ENCODE measurements at places on chromosomes 3 and 15.

GRCh38 chr3:9130345-9131305, 118.8 kb downstream of the SRGAP3 start:
- no peak for DNase-seq

GRCh38 chr3:78924711-78925110, 843.1 kb downstream of the ROBO1 start:
- no peak for DNase-seq

- DNase-seq, result no peak
Measured at GRCh38 chr3:5133239-5134018, 11.3 kb downstream of the ARL8B start.

GRCh38 chr3:119288669-119289403, 5.3 kb upstream of the ARHGAP31 start:
- no peak for DNase-seq

DNA sequence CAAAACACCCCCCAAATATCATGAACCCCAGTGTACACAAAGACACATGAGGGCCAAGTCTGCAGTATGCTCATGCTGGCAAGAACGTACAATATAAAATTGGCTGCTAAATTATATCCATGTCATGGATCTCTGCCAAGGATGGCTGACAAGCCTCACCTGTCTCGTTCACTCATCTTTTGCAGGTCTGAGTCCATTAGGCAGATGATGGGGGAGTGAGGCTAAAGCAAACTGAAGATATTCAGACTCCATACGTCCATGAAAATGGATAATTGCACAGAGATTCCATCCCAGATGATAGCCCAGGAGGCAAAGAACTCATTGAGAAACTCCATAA, 122.3 kb upstream of the PTPRG start:
- no peak for DNase-seq

GRCh38 chr3:3798631-3799113, 559 bp upstream of the LRRN1 start:
- DNase-seq, result no peak

- no peak for DNase-seq
Measured at GRCh38 chr3:67383379-67383778, 271.0 kb downstream of the SUCLG2 start.

GRCh38 chr3:133797396-133798105, 8.1 kb upstream of the SRPRB start:
- no peak for DNase-seq

DNA sequence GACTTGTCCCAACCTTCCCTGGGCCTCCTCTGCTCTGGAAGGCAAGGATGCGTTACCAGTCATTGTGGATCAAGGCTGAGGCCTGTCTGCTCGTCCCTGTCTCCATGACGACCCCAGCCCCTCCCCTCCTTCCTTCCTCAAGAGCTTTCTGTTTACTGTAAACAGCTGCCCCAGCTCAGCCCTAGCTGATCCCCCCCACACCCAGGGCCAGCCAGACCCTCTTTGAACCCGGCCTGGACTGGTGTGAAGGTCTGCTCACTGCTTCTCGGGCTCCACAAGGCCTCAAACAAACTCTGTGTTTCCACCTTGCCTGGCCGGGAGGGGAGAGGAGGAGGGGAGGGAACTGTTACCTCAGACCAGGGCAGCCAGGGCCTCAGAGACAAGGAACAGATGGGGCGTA, 16.9 kb downstream of the VPS18 start:
- DNase-seq, result no peak

GRCh38 chr15:101613130-101614000, 38.8 kb downstream of the TM2D3 start:
- DNase-seq, result no peak

DNA sequence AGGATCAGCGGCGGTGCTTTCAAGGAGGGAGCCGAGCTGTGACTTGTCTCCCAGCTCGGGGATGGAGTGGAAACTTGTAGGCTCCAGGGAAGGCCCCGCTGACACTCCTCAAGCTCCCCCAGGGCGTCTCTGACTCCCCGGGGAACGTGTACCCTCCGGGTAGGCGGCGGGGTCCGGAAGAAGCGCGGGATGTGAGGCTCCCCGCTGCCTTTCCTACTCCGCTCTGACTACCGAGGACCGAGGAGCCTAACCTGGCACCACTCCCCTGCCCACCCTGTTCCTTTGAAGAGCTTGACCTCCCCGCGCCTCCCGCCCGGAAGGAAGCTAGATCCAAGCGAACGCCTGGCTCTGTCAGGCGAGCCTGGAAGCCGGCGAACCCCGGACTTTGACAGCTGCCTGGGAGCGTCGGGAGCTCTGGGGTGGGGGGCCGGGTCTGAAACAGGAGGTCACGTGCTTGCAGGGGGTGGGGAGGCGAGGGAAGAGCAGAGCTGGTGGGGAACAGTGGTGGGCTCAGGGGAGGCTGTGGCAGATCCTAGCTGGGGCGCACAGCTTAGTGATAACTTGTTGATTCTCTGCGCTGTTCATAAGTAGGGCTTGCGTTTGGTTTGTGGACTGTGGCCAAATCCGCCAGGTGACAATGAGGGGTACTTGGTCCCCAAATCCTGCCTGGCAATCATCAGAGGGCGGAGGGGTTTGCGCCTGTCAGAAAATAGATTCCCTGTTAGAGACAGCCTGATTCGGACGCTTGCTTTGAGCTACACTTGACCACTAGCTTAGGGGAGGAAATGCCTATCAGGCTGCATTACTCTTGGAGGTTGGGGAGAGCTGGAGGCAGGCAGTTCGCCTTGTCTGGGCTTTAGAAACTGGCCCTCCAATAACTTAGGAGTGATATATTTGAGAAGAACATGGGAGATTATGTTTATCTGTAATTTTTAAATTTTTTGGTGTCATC, 1.2 kb downstream of the CLSTN2 start:
- DNase-seq, result no peak

- DNase-seq, result no peak
Measured at GRCh38 chr3:122992676-122993075, 34.9 kb downstream of the SEMA5B start.

DNA sequence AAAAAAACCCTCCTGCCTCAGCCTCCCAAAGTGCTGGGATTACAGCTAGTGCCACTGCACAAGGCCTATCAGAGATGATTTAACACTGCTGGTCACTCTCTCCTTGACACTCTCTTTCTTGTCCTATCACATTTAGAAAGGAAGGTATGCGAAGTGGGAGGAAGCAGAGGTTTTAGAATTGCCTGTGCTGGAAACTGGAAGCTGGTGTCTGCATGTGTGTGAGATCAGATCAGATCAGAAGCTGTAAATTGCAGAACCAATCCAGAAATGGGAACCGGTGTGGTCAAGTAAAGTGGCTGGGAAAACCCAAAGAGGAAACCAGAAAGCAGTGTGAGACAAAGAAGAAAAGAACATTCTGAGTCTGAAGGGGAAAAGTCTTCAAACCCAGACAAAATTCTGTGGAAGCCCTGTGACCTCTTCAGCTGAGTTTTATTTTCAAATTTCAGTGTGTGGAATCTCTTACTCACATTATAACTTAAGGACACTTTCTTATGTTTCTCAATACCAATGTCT, 2.8 kb downstream of the EFHB start:
- DNase-seq, result no peak

- DNase-seq, result no peak
Measured at GRCh38 chr3:66479532-66479947, 21.3 kb downstream of the LRIG1 start.

- DNase-seq, result no peak
Measured at GRCh38 chr15:60394689-60395097, 3.1 kb downstream of the ANXA2 start.

DNA sequence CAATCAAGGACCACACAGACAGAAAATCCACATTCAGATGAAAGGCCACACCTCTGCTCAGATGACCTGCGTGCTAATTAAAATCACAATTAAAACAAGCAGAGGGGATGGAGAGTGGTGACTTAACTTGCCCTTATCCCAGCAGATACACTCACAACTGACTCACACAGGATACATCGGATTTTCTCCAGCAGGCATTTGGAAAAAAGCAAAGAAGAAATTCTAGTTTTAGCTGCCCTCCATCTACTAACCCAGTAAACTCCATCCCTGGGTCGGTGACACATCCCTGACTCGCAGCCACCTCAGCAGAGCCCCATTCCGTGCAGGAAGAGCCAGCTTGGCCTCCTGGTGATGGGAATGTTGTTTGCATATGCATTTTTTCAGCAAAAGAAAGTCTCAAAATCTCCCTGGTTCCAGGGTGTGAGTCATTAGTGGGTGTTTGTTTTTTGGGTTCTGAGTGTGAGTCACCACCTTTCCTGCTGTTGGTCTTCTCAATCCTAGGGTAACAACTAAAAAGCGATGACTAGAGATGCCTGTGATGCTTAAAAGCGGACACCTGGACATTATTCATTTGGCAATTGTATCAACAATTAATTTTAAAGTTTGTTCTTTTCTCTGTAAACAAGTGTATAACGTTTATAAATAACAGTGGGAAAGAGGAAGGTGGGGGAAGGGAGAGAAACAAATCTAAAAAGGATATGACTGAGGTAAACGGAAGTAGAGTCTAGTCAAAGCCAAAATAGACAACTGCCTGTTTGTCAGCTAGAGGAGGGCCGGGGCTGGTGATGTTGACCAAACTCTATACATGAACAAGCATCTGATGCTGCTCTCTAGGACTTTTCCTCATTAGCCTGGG, 49.8 kb upstream of the SLC4A7 start:
- DNase-seq, result peak; percentile 98

DNA sequence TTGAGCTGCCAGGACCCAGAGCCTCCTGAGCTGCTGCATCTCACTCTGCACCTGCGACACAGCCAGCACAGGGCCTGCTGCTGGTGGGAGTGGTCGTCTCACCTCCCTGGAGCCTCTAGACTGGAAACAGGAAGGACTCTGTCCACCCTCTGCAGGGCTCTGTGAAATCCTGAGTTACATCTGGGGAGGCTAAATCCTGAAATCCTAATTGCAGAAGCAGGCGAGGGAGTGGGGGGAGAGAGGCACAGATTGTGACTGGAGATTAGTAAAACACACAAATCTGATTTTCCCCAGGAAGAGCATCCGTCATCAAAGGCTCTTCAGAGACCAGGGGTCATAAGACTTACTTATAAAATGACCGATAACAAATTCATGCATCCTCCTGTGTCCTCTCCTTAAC, 31.6 kb upstream of the GABRG3 start:
- DNase-seq, result no peak

- DNase-seq, result no peak
Measured at GRCh38 chr3:175198991-175199783, 340.1 kb downstream of the NAALADL2 start.

GRCh38 chr3:115808244-115808643, 184.9 kb downstream of the GAP43 start:
- DNase-seq, result no peak

GRCh38 chr15:95296643-95297042, 1033.9 kb upstream of the NR2F2 start:
- no peak for DNase-seq

- DNase-seq, result no peak
Measured at GRCh38 chr3:21256932-21257331, 494.1 kb downstream of the ZNF385D start.

DNA sequence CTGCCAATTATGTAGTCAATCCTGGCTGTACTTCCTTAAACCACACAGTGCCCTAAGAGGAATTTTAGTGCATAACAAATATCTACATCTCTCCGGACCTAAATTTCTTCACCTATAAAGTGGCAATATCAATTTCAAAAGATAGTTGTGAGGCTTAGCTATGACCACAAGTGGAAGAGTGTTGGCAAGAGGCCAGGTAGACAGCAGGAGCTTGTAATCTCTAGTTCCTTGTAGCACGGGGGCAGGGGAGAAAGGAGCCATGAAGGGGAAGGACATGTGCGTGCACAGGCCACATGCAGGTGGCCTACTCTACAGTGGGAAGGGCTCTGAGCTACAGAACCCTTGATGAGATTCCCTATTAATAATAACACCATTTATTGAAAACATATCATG, 269.7 kb downstream of the ABHD5 start:
- DNase-seq, result no peak

GRCh38 chr3:153835540-153835939, 285.6 kb upstream of the ARHGEF26 start:
- DNase-seq, result no peak

GRCh38 chr15:67021455-67021854, 43.9 kb upstream of the SMAD3 start:
- no peak for DNase-seq

DNA sequence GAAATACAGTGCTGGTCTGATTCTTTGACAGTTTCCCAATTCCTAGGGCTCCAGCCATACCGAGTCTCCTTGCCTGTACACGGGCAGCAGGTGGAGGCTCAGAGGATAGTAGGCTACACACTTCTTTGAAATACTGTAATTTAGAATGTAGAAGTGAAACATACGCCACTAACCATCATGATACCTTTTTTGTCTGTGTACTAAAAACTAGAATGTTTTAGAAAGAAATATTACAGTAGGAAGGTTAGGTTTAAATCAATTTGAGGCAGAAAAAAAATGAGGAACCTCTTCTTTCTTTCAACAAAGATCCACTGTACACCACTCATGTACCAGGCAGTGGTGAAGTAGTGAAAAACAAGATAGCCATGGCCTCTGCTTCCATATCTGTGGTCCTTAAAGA, 354.7 kb downstream of the MCTP2 start:
- no peak for DNase-seq

DNA sequence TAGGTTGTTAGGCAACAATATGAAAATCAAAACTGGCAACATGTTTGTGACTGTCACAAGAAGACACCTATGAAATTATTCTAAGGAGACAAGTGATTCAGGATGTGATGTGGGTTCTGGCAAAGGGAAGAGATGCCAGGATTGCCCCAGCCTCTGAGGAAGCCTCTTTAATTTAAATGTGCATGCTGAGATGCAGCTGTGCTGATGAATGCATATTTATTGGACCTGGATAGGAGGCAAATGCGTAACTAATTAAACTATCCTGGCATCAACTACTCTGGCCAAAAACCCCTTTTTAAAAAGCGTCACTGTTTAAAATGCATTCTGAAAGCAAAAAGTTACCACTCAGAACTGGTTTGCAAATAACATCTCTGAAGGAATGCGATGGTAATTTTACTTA, 176.5 kb upstream of the DPH6 start:
- no peak for DNase-seq

DNA sequence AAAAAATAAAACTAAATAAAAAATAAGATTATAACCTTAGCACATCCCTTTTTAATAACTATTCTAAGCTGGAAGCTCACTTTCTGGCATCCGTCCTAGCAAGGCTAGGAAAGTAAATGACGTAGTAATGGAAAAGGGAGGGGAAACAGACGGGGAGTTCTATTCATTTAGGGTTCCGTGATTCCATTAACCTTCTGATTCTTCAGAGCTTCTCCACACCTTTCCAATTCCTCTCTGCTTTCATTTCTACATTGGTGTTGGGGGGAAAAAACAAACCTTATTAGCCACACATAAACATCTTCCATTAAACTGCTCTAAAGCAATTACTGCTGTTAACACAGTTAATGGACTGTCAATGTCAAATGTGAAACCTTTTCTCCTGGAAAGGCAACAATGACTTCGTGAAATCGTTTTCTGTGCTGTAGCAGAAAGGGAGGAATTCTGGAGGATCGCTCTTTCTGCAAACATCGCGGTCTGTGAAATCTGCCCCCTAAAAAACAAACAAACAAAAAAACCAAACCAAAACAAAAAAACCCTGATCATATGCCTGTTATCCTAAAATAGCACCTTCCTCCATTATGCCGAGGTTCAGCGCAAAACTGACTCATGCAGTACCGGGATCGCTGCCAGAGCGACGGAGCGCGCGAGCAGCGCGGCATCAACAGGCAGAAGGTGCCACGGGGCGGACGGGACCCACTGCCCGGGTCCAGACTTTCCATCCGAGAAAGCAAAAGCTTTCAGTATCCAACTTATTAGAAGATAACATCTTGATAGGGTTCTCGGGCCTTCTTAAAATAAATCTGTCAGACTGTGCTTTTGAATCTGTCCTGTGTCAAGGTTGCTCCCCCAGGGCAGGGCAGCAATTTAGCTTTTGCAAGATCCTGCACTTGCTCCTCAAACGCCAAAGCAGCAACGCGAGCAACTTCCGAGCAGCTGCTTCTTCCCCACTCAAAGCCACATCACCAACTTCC, 156.2 kb downstream of the FGF12 start:
- DNase-seq, result no peak
